ENCODE measurements at places on chromosomes 13 and 19. TPM values are rescaled to one million over a fixed set of nuclear protein-coding genes. Genes with fewer than 3 reads are reported as not detected.

DNA sequence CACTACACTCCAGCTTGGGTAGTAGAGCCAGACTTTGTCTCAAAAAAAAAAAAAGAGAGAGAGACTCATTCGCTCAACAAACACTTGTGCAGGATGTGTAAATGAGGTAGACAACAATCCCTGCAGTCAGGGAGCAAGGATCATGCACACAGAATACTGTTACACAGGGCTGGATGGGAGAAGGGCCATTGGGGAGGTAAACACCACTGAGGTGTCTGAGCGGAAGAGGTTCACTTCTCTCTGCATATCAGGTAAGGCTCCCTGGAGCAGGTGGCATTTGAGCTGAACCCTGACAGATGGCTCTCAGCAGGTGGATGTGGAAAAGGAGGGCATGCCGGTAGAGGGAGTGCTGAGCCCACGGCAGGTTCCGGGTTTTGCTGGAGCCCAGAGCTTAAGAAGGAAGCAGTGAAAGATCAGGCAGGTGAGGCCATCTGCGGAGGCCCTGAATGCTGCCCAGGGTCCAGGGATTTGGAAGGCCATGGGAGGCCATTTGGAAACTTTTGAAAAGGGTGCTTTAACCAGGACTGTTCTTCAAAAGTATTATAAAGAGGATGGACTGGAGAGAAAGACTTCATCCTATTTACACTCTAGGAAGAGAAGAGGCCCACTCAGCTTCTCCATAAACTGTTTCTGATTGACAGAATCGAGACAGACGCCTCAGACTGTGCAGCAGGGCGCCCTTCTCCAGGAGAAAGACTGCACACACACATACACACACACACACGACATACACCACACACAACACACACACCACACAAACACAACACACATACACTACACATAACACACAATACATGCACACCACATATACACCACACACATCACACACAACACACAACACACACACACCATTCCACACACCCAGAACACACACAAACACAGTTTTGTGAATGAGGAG lies 199.4 kb downstream of the USP12 start:
- DNase-seq = no peak

Gene METTL21C
- total RNA-seq = not detected

DNA sequence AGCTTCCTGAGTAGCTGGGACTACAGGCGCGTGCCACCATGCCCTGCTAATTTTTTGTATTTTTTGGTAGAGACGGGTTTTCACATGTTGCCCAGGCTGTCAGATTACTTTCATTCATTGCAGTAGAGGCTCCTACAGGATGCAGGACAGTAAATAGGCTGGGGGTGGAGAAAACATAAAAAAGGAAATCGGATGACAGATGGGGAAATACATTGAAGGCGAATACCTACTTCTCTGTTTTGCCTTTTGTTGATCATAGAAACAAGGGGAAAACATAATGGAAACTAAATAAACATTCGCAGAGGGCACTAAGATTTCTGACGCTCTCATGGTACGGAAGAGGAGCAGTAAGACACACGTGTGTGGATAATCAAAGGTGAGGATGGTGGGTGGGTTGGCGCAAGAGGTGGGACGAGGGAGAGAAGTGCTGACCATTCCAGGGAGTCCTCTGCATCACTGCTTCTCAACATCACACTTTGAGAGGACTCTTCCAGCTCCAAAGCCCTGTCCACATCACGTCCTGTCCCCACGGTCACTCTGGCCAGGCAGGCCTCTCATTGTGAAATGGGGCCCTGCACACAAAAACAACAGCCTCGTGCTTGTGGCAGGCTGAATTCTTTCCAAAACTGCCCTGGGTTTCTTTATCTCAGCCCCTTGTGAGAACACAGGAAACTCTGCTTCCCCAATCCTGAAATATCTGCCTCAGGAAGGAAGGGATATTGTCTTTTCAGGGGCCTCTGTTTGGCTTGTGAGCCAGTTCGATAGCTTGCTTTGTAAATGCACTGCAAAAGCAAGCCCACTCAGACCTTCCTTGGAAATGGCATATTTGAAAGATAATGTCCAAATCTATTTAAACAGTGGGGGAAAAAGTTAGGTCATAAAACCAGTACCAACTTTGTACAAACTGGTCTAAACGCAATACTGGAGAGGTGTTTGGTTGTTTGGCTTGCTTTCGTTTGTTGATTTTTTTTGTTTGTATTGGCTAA lies 188.5 kb downstream of the FOXO1 start:
- DNase-seq = no peak

Gene UBXN6
- 71.0 TPM for total RNA-seq

GRCh38 chr19:46602392-46603194 lies 1.5 kb downstream of the CALM3 start:
- DNase-seq = no peak

- no peak for DNase-seq
These were observed 51.7 kb downstream of the SLC7A9 start for GRCh38 chr19:32817569-32818476.

DNA sequence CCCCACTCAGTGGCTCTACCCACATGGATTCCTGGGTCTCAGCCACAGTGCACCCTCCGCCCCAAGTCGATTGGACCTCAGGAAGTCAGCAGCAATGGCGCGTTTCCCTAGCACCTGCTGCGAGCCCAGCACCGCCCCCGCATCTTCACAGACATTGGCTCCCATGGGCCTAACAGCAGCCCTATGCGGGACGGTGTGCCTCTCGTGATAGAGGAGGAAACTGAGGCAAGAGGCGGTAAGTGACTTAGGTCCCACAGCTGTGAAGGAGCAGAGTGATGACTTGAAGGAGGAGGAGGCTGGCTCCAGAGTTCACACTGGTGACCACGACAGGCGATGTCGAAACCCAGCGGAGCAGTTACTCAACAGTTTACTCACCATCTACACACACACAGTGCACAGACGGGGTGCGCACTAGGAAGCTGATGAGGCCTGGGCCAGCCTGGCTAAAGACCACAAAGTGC lies 104.5 kb upstream of the SOX1 start:
- DNase-seq = no peak

DNA sequence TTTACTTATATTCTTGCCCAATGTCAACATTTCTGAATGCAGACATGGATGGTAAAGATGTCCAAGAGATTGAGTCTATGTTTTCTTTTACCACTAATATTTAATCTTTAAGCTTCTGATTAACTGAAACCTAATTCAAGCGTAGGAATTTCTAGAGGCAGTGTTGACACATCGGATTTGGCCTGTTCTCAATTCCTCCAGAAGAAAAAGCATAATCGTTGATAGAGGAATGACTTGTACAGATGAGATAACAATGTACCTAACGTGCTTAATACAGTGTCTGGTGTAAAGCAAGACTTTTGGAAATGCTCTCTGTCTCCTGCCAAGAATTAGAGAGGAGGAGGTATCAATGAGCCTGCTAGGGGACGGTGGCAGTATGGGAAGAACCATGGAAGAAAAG lies 35.2 kb downstream of the SLC15A1 start:
- DNase-seq = no peak

Gene HAUS8
- total RNA-seq = 11.9 TPM

Gene LRP3
- 28.3 TPM for total RNA-seq

- DNase-seq = no peak
These were observed 3.6 kb downstream of the JOSD2 start for GRCh38 chr19:50507376-50507775.

GRCh38 chr13:110716247-110716515 lies 2.7 kb downstream of the ING1 start:
- DNase-seq = no peak

Gene CGB1
- total RNA-seq = not detected

- no peak for DNase-seq
These were observed 16.4 kb upstream of the IGFL1 start for GRCh38 chr19:46213156-46213555.

Gene TEX29
- 0.41 TPM for total RNA-seq

Gene POSTN
- total RNA-seq = 451 TPM

Gene GGN
- total RNA-seq = 1.3 TPM

DNA sequence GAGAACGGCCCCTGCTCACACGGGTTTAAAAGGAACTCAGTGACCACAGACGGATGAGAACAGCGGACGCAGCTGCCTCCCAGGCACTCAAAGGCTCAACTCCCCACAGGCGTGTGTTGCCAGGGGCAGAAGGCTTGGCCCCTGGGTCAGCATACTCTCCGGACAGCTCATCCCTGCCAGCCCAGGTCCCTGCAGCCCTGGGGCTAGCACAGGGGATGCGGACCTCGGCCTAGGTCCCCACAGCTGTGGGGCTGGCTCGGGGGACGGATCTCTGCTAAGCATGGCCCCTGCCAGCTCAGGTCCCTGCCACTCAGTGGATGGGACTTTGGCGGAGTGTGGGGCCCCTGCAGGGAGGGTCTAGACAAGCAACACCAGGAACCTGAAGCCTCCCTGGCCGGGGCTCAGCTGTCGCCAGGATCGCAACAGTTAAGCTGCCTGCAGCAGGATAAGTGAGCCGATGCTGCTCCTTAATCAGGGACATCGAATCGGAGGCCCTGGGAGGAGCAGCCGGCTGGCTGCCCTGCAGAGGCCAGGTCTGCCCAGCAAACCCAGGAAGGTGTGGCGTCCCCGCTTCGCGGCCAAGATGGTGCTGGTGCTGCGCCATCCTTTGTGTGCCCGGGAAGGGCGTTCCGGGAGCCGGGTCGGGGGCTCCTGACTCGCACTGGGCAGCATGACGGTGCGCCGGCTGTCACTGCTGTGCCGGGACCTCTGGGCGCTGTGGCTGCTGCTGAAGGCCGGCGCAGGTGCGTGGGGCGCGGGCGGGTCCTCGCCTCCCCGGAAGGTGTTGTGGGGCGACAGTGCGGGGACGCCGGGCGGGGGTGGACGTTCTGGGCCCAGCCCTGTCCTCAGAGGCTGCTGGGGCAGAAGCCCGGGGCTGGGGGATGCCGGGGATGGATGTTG lies 32.5 kb downstream of the MCF2L start:
- DNase-seq = peak; percentile 48

- DNase-seq = no peak
These were observed 9.6 kb upstream of the UBL3 start for GRCh38 chr13:29859971-29860370.

DNA sequence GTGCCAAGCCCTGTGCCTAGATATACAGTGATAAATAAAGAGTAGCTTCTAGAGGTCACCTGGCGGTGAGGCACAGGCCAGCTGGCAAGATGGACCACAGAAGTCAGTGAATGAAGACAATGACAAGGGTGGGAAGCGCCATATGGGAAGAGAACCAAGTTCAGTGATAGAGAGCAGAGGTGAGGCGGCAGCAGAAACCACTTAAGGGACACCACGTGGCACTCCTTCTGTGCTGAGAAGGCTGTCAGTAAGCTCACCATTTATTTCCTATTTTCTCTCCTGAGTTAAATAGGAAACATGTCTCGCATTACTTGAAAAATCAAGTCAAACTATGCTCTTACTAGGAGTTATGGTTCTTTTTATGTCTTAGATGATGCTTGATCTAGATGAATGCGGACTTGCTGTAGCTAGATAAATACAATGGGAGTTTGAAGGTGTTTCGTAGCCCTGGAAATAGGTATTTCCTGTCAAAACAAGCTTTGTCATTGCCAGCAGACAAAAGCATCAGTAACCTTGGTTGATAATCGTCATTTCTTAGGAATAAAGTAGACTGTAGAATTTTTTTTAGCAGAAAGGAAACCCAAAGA lies 17.8 kb downstream of the ALOX5AP start:
- no peak for DNase-seq

DNA sequence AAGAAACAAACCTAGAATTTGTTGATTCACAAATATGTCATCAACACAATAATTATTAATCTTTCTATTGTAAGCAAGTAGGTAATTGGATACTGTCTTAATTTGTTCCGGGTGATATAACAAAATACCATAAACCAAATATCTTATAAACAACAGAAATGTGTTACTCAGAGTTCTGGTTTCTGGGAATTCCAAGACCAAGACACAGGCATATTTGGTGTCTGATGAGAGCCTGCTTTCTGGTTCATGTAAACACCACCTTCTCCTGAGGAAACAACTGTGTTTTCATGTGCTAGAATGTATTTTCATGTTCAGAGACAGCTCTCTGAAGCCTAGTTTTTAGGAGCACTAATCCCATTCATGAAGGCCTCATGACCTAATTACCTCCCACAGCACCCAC lies 1819.5 kb downstream of the SLITRK5 start:
- DNase-seq = no peak
